ENCODE measurements at places on chromosomes 2 and 18. TPM values are rescaled to one million over a fixed set of nuclear protein-coding genes. Genes with fewer than 3 reads are reported as not detected.

ATOH8 gene
- total RNA-seq = 21.8 TPM

GRCh38 chr2:153584244-153584643 lies 105.7 kb upstream of the RPRM start:
- DNase-seq = no peak

- no peak for DNase-seq
Observed at GRCh38 chr2:72745679-72746368, 80.0 kb downstream of the EXOC6B start.

- DNase-seq = no peak
Observed at GRCh38 chr2:233760043-233760442, at the start of gene UGT1A1. TSS of gene UGT1A1 (plus strand) at chr2:233760270. CDS start at chr2:233760288, 18 bp downstream.

SLC5A7 gene
- 3.7 TPM for total RNA-seq

DNA sequence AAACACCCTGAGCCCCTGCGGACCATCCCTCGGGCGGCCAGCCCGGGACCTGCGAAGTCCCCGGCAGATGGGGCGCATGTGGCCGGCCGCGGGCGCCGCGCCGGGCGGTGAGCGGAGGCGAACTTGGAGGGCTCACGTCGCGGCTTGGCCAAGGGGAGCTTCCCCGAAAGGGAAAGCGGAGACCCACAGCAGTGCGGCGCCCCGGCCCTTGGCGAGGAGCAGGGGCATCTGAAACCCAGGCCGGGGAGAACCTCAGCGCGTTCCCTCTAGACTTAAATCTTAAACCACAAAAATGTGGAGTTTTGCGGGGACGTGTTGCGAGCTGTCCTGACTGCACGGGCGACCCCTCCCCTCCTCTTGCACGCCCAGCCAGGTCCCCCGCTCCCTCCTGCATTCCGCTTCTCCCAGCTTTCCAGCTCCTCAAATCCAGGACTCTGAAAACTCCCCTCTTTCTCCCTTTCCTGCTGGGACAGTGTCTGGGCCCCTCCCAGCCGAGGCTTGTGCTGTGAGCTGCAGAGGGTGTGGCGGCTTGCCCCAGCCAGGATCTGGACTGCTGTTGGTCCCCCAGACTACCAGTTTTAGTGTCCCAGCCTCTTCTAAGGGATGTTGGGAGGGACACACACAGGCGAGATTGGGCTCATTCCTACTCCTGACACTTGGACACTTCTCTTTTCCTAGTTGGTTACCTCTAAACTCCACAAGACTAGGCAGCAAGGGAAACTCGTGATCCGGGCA lies 1.3 kb downstream of the FMNL2 start:
- DNase-seq = peak; percentile 53

DNA sequence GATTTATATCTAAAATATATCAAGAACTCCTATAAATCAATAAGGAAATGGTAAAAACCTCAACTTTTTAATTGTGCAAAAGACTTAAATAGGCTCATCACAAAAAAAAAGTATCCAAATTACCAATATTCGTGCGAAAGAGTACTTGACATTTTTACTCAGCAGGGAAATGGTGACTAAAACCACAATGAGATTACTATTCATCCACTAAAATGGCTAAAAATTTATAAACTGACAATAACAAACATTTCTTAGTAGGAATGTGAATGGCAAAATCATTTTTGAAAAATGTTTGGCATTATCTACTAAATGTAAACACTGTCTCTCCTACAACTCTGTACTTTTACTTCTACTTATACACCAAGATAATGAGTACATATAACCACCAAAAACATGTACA lies 184.8 kb upstream of the RND3 start:
- DNase-seq = no peak

DNA sequence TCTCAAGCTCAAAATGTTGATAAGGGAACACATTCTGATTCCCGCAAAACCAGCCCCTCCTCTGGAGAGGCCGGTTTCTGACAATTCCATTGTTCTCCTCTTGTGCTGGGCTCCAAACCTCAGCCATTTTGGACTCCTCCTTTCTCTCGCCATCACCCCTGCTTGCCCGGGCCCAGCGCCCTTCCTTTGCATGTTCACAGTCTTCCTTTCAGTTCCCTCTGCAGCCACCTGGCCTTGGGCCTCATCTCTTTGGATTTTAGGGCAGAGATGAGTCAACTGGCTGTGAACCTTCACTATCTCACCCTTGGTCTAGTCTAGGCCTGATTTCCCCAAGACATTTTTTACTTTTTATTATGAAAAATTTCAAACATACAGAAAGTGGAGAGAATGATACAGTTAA lies 155.9 kb upstream of the MAP3K20 start:
- no peak for DNase-seq

GRCh38 chr2:15142069-15142689 lies 419.0 kb downstream of the NBAS start:
- no peak for DNase-seq

DNA sequence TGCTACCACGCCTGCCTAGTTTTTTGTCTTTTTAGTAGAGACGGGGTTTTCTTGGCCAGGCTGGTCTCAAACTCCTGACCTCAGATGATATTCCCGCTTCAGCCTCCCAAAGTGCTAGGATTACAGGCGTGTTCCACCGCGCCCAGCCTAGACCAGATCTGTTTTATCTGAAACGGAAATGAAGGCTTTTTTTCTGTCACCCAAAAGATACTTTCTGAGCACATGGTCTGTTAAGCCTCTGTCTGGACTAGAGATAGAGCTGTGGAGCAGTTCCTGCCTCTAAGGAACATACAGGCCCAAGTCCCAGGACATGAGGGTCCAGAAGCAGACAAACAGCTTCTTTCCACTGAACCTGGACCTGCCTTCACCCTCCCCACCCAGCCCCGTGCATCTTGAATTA lies 43.6 kb upstream of the PTMA start:
- no peak for DNase-seq

- DNase-seq = no peak
Observed at GRCh38 chr2:43278564-43279220, 52.3 kb upstream of the ZFP36L2 start.

- no peak for DNase-seq
Observed at GRCh38 chr2:9255416-9255815, 48.8 kb downstream of the ASAP2 start.

- no peak for DNase-seq
Observed at GRCh38 chr2:196338440-196338839, 167.1 kb upstream of the STK17B start.

FRZB gene
- total RNA-seq = 11.8 TPM

MOCOS gene
- total RNA-seq = 38.0 TPM

OTOS gene
- not detected for total RNA-seq

SCN3A gene
- 0.83 TPM for total RNA-seq

DNA sequence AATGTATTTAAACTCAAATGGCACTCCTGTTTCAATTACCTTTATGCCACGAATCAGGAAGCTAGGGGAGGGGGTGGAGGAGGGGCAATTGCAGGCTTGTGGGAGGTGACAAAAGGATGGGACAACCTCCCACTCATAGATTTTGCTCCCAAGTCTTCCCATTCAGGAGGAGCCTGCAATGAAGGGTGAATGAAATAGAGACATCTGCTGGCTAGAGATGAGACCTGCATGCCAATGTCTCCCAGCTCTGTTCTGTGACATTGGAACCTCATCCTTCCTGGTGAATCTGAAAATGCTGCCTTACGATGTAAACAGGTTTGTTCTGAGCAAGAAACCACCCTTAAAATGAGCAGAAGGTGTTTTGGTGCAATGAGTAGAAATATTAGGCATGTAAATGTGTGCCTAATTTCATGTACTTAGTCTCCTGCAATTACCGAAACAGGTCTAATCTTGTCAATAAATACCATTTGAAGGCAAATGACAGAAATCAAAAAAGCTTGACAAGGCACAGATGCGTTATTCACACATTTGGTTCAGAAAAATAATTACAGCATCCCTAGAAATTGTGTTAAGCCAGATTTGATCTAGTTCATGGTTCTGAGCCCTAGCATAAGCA lies 2.7 kb upstream of the PID1 start:
- peak; percentile 57 for DNase-seq

- DNase-seq = no peak
Observed at GRCh38 chr2:109222825-109223471, 93.9 kb downstream of the SH3RF3 start.

DNA sequence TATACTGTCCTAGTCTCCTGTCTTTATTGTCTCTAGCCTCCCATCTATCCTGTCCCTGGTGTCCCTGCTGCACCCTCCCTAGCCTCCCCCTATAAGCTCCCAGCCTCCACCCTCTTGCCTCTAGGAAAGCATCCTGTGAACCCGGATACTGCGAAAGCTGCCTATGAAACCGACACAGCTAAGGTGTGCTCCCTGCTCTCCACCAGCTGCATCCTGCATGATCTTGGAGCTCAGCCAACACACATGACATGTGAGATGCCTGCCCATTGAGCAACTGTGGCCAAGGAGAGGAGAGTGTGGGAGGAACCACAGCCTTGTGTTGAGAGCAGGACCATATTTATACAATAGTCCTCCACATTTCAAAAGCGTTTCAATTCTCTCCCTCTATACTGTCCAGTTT lies 187.1 kb downstream of the ZBTB7C start:
- DNase-seq = peak; percentile 79

DNA sequence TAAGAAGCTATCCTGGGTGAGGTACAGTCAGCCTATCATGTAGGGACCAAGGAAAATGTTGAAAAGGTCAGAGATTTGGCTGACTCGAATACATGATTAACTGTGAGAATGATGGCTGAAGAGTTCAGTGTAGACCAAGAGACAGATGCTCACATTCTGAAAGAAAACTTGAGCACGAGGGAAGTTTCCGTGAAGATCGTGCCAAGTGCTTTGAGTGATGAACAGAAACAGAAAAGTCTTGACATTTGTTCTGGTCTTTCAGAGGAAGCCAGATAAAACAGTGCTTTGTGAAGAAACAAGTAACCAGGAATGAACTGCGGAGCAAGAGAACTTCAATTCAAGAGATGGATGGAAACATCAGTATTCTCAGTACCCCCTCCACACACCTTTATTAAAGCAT lies 500.3 kb upstream of the SMIM21 start:
- no peak for DNase-seq

DNA sequence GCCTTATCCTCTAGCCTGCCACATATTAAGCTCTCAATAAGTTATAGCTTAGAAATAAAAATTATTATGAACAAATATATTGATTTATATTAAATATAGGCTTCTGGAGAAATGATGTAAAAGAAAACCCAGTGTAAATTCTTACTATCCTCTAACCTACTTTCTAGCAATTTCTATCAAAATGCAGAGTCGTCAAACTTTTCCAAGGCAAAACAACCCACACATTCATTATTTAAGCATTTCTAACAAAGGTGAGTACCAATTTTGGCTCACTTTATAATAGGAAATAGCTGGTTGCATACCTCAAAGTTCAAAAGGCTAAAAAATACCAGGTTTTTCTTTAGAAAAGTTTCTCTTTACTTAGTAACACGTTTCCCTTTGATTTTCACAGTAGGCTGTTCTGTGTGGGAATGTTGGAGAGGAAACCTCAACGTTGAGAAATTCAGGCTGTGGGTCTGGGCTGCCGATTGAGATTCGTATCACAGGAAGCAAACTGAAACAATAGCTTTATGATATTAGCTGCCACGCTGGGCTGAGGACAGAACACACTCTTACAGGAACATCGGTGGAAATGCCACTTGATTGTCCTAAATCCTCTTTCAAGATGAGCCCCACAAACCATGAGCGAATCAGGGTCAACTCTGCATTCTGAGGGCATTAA lies 53.0 kb downstream of the EPAS1 start:
- DNase-seq = no peak

DNA sequence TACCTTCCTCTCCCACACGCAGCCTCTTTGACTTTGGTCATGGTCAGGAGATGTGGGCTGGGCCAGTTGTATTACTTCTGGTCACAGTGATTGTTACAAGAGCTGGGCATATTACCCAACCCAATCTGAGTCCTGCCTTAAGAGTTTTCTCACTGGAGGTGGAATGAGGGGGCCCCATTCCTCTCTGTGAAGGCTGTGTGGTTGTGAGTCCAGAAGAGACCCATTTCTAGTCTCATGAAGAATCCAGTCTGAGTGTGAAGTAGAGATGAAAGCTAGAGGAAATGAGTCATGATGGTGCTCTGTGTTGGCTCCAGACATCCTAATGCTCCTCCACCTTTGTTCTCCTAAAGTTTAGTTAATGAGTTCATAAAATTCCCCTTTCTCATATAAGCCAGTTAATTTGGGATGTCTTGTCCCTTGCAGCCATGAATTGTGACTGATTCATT lies 50.8 kb upstream of the RASGRP3 start:
- no peak for DNase-seq

DNA sequence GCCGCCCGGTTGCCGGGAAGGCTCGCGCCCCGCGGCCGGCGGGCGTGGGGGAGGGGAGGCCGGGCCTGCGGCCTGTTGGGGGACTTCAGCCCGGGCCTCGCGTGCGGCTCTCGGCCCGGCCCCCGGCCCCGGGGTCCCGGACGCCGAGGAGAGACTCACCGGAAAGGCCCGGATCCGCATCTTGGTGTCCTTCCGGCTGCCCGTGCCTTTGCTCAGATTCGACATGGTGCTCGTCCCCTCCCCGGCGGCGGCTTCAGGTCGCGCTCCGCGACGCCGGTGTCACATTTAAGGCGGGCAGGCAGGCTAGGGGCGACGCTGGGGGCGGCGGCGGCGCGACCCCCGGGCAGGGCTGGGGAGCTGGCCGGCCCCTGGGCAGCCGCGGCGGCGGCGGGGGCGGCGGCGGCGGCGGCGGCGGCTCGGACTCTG lies 365 bp downstream of the CUL3 start:
- DNase-seq = peak; percentile 68

DNA sequence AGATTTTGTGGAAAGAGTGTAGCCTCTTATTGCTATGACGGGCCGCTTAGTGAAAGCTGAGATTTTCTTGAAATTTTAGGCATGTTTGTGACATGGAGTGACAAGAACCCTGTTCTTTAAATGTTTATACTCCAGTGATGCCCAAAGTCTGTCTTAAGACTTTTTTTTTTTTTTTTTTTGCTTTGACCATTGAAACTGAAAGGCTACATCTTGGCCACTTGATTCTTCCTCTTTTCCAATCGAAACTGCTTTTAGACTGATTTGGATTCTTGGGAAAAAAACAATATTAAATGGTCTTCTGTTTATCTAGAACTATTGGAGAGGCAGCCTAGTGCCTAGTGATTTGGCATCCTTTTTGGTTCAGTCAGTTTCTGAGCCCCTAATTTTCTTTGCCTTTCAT lies 2.4 kb upstream of the SLC8A1 start:
- no peak for DNase-seq

GRCh38 chr2:160742667-160743066 lies 249.1 kb upstream of the RBMS1 start:
- no peak for DNase-seq

DNA sequence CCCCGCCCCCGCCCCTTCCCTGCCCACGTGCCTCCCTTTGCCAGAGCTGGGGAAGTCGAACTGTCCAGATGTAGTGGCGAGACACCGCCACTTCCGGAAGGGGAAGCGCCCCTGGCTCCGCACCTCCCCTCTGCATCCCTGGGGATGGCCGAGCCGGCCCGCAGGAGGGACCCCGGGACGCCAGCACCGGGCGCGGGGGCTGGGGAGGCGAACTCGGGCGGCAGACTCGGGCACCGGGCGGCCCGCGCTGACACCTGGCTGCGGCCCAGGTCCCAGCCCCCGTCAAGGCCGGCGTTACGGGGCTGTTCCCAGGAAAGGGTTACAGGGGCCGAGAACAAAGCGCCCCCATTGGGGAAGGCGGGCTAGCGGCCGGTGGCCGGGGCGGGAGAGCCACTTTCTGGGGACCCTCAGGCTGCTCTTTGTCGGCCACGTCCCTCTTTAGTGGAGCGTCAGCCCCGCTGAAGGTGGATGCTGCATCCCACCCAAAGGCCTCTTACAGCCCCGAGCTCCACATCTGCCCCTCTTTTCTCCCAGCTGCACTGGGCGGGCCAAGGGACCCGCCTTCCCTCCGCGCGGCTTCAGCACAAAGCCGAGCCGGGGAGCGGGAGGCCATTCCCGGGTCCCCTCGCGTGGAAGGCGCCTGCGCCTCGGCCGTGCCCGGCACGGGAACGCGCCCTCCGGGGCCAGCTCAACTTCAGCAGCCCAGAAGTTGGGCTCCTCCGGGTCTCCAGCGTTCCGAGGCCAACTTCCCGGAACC lies 1.3 kb downstream of the SDC1 start:
- peak; percentile 61 for DNase-seq

GPR45 gene
- total RNA-seq = not detected
